ENCODE measurements at places on chromosomes 3 and 15.

DNA sequence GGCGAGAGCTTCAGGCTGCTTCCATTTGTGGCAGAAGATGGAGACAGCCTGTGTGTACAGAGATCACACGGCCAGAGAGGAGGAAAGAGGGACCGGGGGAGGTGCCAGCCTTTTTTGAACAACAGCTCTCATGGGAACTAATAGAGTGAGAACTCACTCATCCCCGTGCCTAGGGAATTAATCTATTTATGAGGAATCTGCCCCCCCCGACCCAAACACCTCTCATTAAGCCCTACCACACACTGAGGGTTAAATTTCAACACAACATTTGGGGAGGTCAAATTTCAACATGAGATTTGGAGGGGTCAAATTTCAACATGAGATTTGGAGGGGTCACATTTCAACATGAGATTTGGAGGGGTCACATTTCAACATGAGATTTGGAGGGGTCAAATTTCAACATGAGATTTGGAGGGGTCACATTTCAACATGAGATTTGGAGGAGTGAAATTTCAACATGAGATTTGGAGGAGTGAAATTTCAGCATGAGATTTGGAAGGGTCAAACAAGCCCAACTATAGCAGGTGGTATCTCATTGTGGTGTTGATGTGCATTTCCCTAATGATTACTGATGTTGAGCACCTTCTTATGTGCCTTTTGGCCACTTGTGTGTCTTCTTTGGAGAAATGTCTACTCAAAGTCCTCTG lies 20.6 kb upstream of the RFTN1 start:
- DNase-seq, result no peak

- DNase-seq, result peak; percentile 32
Observed at GRCh38 chr3:137110392-137110996, 152.7 kb downstream of the IL20RB start.

DNA sequence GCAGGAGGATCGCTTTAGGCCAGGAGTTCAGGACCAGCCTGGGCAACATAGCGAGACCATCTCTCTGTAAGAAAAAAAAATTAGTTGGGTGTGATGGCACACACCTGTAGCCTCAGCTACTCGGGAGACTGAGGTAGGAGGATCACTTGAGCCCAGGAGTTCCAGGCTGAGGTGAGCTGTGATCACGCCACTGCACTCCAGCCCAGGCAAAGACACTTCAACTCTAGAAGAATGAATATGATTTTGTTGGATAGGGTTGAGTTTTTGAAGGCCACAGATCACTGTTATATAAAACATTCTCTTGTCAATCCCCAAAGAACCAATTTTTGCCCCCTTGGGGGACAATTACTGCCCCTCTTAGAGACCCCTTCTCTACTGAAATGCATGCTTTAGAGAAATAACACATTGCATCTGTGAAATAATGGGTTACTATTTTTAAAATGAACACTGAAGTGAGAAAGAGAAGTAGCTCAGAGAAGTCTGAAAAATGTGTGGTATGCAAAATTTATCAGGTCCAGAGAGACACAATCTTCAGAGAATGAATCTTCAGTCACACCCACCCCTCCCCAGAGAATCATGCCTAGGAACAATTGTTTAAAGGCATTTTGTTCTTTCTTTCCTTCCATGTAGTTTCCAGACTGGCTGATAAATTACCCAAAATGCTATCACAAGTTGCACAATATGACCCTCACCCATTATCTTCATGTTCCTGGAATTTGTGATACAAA lies 42.7 kb downstream of the METTL6 start:
- DNase-seq, result peak; percentile 39

DNA sequence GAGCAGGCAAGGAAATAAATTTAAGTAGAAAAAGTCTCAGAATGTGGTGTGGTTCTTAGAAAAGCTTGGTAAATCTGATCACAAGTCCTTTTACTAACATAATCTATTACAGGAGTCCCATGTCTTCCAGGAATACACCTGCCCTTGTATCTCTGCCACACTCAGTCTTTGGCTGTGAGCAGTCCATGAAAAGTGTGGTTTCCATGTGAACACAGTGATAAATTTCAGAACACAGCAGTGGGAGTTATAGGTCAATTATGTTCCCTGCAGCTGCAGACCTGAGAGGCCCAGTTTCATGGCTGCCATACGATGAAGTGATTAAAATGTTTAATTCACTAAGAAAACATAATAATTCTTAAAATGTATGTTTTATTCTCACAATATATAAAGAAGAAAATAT lies 366.9 kb upstream of the STAC start:
- DNase-seq, result no peak

GRCh38 chr3:120280566-120280965 lies 4.5 kb downstream of the GPR156 start:
- no peak for DNase-seq

DNA sequence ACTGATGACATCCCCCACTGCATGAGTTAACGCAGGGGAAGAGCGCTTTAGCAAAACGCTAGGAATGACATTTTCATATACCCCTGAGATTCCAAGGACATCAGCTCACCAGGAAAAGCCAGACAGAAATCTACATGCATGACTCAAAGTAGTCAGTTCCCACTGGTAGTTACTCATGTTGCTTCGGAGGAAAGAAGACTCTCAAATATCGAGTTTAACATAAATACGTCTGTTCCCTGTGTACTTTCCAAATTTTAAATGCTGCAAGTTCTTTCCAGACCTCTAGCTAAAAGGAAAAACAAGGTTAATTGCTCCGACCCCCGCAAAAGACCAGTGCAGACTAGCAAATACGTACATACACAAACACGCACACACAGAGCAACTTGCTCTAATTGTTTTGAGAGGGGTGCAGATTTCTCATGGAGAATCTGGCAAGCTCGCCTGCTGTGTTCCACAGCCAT lies 115.4 kb upstream of the PRICKLE2 start:
- DNase-seq, result peak; percentile 86

GRCh38 chr3:120767106-120767505 lies 24.6 kb downstream of the GTF2E1 start:
- DNase-seq, result peak; percentile 46

- peak; percentile 18 for DNase-seq
Observed at GRCh38 chr3:104989878-104990277, 376.8 kb upstream of the ALCAM start.

DNA sequence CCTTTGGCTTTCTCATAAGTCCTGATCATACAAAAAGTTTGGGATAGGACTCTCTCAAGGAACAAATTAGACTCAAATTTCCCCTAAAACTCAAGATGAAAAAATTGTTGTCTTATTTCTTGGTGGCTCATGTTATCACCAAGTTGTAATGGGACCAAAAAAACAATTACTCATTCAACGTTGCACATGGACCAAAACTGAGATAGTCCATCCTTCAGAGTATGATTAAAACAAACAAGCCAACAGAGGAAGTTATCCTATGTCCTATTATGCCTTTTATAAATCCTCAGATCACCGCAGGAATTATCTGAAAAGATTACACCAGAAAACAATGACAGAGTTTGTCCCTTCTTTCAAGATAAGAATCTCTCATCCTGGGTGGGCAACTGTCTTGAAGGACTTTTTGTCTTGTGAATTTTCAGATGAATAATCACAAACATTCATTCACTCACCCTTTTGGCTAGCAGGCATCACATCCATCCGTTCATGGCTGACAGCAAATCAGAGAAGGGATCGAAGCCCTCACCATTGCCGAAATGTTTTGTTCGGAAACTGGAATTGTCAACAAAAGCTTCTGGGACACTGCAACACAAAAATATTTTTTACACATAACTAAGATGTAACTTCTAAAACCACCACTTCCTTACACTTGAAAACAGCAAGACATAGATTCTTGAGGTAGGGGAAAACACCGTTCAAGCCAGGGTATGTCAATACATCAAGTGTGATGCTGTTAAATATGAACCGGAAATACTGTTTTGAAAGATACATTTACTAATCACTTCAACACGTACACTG lies 90.4 kb downstream of the FOXP1 start:
- DNase-seq, result no peak

GRCh38 chr3:85801955-85802354 lies 843.2 kb downstream of the CADM2 start:
- DNase-seq, result no peak

GRCh38 chr15:83533410-83533962 lies 86.3 kb downstream of the SH3GL3 start:
- no peak for DNase-seq

DNA sequence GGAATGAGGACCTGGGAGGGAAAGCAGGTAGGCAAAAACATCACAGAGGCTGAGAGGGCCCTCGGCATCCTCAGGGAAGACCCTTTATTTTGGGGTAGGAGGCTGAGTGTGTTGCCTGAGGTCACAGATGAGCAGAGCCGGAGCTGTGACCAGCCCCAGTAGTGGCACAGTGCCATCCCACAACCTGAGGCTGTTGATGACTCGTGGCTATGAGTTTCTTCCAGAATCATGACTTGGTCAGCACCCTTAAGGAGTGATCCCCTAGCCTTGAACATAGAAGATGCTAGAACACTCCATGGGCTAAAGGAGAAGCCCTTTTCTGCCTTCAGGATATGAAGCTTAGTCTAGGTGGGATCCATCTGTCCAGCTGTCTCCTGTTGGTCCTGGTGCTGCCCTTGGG lies 19.5 kb upstream of the CXCR6 start:
- peak; percentile 73 for DNase-seq

GRCh38 chr15:75437721-75438120 lies 13.8 kb downstream of the SIN3A start:
- DNase-seq, result no peak

GRCh38 chr15:73786538-73786937 lies 33.4 kb upstream of the INSYN1 start:
- no peak for DNase-seq

- DNase-seq, result no peak
Observed at GRCh38 chr3:13206799-13207577, 133.8 kb upstream of the IQSEC1 start.

DNA sequence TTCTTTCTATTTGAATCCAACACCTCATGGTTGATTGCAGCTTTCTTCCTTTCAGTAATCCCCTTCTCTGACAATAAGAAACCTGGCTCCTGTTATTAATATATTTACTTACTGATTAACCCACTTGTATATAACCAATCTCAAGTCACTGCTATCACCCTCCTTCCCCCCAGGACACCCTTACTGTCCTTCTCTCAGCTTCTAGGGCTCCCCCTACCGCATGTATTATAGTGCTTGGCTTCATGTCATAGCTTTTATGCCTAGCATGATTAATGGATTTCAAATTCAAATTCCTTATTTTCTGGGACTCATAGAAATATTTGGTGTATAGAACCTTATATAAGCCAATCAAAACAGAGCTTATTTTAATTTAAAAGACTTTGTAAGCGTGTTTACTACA lies 75.7 kb upstream of the BNIP2 start:
- no peak for DNase-seq

GRCh38 chr3:60073228-60073627 lies 1023.4 kb upstream of the CFAP20DC start:
- DNase-seq, result no peak

GRCh38 chr3:53193466-53194209 lies 32.6 kb downstream of the PRKCD start:
- peak; percentile 18 for DNase-seq

- no peak for DNase-seq
Observed at GRCh38 chr3:168534761-168535160, 439.0 kb upstream of the GOLIM4 start.

- DNase-seq, result peak; percentile 48
Observed at GRCh38 chr3:129424185-129424841, 4.1 kb downstream of the EFCAB12 start.

DNA sequence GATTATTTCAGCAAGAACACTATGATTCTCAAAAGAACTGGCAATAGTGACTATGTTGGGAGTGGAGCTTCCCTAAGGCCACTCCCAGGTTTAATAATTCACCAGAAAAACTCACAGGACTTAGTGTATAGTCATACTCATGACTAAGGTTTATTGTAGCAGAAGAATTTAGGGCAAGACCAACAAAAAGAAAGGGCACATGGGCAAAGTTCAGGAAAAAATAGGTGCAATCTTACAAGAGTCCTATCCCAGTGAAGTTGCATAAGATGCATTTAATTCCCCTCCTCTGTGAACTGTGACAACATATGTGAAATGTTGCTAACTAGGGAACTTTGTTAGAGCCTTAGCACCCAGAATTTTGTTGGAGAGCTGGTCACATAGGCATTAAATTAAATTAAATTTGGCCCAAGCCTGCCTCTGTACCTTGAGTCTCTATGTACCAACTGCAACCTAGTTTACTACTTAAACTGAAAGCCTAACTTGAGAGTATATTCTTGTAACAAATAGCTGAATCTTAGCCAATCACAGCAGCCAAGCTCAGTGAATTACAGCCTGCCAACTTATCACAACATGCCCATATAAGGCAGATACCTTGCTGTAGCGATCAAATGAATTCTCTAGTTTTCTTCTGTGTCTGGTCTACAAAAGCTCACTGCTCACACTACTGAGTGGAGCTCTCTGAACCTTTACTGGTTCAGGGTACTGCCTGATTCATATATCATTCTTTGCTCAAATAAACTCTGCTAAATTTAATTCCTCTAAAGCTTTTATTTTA lies 386.2 kb upstream of the ARHGEF26 start:
- peak; percentile 7 for DNase-seq

DNA sequence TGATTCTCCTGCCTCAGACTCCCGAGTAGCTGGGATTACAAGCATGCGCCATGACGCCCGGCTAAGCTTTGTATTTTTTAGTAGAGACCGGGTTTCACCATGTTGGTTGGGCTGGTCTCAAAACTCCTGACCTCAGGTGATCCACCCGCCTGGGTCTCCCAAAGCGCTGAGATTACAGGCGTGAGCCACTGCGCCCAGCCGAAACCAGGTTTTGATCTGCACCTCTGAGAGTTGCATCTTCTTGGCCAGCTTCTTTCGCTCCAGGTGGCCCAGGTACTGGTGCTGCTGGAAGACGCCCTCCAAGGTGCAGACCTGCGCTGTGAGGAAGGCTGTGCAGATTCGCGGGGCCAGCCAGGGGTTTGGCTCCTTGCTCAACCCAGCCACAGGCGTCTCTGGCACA lies 275.4 kb upstream of the LRRC3B start:
- DNase-seq, result no peak

GRCh38 chr15:67901922-67902321 lies 62.1 kb upstream of the RNU6-1 start:
- no peak for DNase-seq

GRCh38 chr15:25062551-25063430 lies 108.0 kb downstream of the SNRPN start:
- DNase-seq, result no peak

DNA sequence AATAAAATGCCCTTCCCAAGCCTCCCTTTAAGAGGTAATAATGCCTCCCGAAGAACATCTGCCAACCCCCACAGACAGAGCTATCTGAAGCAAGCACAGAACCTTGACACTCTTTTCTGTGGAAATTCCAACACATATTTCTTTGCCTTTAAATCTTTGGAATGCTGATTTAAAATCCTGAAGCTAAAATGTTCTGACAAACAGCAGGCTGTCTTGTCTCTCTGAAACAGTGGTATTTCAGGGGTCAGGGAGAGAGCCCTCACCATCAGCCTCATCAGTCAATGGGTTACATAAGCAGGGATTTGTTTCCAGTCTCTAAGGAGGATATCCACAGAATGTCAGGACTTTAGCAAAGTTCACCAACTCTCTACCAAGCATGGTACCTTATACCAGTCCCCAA lies 27.8 kb upstream of the ARHGEF3 start:
- DNase-seq, result peak; percentile 32

All from EH (cell line).